Gastrocnemius medialis (tissue), 4 donors: ENCODE measurements at places on chromosomes 2 and 18.

DNA sequence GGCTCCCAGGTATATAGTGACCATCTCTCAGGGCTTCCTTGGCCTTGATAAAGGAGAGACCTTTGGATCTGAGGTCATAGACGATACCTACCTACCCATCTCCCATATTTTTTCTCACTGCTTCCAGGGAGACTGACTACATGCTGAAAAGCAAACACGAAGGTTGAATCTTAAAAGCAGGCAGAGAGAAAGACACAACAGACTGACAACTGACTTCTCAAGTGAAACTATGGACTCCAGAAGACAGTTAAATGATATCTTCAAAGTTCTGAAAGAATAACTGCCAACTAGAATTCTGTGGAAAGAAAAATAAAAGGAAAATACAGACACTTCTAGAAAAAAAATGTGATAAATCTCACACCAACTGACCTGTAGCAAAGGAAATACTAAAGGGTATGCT, 76.5 kb upstream of the HAAO start:
- DNase-seq = no peak

- no peak for DNase-seq
Observed at GRCh38 chr2:116416731-116417377, 1397.6 kb upstream of the DDX18 start.

DNA sequence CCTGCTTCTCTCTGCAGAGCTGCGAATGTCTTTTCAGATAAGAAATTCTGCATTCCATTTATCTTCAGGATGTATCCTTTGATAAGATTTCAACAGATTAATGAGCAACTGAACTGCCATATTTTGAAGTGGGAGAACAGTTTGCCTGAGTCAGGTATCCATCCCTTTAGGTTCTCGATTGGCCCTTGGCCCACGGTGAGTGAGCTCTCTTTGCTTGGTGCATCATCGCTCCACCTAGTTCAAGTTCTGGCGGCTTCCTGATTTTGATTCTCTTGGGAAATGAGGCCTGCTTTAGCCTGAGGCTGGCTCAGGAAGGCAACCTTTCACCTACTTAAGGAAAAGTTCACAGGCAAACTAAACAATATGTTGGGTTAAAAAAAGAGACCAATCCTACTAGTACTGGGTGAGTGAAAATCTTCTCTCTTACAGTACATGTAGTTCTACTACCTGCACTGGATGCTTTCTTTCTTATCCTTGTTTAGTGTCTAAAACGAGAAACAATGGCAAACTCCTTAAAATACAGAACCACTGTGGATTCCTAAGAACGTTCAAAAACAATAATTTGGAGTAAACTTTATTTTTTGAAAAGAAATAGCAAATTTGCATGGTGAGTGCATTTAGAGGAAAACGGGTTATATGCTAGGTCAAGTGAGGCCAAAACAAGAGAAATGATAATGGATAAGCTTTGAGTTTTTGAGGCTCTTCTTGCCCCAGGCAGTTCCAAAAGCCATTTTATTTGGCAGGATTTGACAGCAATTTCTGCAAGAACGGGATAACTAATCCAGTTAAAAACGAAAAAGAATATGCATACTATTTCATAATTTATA, 837 bp upstream of the ACSL3 start:
- DNase-seq = no peak

DNA sequence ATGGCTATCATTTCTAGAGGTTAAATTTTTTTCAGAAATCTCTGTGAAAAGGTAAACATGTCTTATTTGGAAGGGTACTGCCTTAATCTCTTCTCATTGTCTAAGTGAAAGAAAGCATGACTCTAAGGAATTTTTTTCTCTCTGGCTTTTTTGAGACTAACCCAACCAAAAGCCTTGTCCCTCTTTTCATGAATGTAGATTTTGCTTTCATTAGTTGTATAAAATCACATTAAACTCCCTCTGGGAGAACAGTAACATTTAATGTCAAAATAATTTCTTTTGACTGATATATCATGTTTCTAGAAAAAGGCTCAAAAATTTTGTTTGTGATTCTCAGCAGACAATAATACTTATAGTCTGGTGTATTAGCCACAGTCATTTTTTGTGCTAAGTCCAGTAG, 168.4 kb upstream of the SPOPL start:
- no peak for DNase-seq

GRCh38 chr2:61045999-61046398, 19.7 kb upstream of the SANBR start:
- DNase-seq = no peak

DNA sequence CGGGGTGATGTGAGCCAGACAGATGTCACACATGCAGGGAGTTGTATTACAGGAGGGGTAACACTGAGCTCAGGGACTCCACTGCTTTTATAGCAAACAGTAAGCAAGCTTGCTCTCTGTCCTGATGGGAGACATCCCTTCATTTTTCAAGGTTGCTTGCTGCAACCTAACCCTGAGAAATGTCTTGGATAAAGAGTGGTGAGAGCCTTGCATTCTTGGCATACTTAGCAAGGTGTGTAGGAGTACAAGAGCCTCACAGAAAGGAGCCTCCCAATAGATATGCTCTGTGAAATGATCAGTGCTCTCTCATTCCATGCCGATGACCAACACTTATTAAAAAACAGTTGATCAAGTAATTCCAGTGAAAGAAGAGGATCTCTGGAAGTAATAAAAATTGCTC, 8.1 kb downstream of the PFN4 start:
- no peak for DNase-seq

DNA sequence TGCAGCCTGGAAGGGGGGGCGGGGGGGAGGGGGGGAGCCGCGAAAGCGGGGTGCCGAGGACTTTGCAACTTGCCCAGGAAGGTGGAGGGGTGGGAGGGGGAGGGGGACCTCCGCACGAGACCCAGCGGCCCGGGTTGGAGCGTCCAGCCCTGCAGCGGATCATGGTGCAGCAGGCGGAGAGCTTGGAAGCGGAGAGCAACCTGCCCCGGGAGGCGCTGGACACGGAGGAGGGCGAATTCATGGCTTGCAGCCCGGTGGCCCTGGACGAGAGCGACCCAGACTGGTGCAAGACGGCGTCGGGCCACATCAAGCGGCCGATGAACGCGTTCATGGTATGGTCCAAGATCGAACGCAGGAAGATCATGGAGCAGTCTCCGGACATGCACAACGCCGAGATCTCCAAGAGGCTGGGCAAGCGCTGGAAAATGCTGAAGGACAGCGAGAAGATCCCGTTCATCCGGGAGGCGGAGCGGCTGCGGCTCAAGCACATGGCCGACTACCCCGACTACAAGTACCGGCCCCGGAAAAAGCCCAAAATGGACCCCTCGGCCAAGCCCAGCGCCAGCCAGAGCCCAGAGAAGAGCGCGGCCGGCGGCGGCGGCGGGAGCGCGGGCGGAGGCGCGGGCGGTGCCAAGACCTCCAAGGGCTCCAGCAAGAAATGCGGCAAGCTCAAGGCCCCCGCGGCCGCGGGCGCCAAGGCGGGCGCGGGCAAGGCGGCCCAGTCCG, 540 bp downstream of the SOX11 start:
- DNase-seq = no peak

DNA sequence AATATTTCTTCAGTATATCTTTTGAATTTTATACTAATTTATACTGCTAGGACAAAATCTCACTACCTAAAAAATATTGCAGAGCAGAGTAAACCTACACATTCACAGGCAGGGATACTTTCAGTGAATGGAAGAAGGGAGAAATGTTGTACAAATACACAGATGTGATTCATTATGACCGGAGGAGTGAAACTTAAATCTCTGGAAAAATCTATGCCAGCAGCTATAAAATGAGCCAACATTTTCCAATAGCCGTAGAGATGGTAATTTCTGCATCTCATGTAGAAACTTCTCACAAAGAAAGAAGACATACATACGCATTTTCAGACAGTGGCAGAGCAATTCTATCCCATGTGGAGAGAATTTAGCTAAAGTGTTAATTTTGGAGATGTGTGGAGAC, 54.8 kb downstream of the KCNS3 start:
- no peak for DNase-seq

GRCh38 chr2:60485055-60485454, 68.4 kb downstream of the BCL11A start:
- no peak for DNase-seq

GRCh38 chr2:127193164-127193966, 26.7 kb downstream of the CYP27C1 start:
- DNase-seq = no peak

- DNase-seq = peak; percentile 16
Observed at GRCh38 chr2:160652236-160652635, 158.6 kb upstream of the RBMS1 start.

- peak; percentile 56 for DNase-seq
Observed at GRCh38 chr2:230416061-230416721, at the start of gene SP100. Gene SP100 (plus strand): TSS chr2:230416201. CDS start chr2:230416297, 96 bp downstream.

GRCh38 chr2:36371928-36372391, 16.4 kb downstream of the CRIM1 start:
- peak; percentile 69 for DNase-seq

DNA sequence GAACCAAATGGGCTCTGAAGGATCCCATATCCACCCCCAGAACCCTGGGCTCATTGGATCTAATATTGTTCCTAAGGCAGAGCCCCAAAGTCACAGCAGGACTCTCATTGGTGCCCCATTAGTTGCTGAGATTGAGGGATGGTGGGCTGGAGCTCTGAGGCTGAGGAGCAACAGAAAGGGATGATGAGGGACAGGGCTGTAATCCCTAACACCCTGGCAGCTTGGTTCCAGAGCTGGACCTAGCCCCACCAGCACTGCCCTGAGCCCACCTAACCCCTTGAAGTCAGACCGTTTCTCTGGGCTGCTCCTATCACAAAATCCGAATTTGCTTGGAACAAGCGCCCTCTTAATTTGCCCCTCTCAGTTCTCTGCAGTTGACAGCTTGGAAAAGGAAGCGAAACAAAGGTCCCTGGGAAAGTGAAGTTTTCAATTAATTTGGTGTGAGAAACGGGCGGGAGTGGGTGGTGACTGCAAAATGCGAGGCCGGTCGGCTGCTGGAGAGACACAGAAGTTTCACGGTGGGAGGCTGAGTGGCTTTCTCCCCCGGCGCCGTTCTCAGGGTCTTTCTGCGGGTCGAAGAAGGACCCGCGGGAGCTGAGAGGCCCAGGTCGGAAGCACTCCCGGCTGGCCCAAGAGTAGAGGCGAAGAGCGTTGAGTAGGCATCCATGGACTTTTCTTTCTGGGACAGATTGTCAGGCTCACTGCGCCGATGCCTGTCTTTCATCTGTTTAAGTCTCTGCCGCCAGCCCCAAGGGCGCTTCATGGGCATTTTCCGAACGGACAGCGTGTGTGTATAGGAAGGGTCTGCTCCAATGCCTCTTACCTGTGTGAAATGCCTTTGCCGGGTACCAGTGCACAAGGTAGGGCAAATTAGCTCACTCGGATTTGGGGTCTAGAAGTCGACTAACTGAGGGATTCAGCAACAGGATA, 927 bp upstream of the HOXD13 start:
- DNase-seq = no peak

DNA sequence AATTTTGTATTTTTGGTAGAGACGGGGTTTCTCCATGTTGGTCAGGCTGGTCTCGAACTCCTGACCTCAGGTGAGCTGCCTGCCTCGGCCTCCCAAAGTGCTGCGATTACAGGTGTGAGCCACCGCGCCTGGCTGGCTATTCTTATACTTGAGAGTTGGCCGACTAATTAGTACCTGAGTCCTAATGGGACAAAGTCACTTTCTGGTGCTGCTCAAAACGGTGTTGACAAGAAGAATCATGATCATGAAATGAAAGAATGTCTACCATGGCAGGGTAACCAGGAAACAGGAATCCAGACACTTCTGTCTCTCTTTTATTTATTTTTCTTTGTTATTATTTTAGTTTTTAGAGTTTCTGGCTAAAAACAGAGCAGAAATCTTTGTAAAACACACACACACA, 54.7 kb upstream of the RAB6D start:
- no peak for DNase-seq

DNA sequence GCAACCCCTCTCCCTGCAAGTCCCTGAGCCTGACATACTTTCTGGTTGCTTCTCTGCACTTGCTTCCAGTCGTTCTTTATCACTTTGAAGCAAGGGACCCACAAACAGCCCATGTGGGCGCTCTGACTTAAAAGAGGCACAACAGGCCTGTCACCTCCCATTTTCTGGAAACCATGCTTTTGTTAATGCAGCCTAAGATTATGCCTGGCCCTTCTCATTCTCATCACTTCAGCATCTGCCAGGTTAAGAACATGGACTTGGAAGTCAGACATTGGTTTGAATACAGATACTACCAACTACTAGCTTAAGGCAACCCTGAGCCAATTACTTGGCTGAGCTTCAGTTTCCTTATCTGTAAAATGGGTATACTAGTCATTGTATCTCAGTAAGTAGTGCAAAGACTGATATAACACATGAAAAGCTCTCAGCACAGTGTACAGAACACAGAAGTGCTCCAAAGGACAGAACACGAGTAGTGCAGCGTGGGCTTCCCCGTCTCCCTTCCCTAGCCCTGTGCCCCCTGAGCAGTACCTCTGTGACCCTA, 141.4 kb downstream of the TNS1 start:
- no peak for DNase-seq

- DNase-seq = no peak
Observed at GRCh38 chr2:11163439-11164317, 8.4 kb downstream of the SLC66A3 start.

GRCh38 chr2:16134436-16135165, 194.3 kb downstream of the MYCN start:
- DNase-seq = no peak

DNA sequence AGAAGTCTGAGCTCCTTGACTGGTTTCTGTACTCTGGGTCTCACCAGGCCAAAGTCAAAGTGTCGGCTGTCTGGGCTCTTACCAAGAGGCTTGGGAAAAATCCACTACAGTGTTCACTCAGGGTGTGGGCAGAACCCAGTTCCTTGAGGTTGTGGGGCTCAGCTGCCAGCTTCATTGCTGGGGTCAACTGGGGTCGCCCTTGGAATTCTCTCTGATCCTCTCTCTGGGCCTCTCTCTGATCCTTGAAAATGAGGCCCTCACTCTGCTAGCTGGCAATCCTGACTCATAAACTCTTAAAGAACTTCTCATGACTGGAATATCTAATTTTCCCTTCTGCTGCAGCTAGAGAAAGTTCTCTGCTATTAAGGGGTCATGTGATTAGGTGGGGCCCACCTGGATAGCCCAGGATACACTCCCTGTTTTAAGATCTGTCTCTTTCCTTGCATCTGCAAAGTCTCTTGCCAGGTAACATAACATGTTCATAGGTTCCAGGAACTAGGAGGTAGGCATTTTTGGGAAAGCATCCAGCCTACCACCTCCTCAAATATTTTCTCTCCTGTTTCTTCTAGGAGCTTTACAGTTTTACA, 66.3 kb downstream of the SP110 start:
- DNase-seq = no peak

GRCh38 chr2:147378403-147378802, 466.4 kb upstream of the ACVR2A start:
- DNase-seq = no peak

GRCh38 chr2:197308585-197308984, 2.0 kb downstream of the ANKRD44 start:
- no peak for DNase-seq

GRCh38 chr2:25977768-25978167, 4.5 kb downstream of the KIF3C start:
- no peak for DNase-seq

DNA sequence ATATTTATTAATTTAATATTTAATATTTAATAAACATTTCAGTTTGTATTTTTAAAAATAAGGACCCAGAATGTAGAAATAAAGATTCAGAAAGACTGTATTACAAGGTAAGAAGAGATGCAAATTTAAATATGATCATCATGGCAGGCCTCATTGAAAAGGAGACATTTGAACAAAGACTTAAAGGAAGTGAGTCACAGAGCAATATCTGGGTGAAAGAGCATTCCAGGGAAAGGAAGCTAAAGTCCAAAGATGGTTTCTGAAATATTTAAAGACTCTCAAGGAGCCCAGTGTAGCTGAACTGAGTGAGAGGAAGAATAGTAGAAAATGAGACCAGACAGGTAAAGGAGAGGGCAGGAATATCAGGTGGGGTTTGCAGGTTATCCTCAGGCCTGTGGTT, 5.9 kb downstream of the SCYGR4 start:
- no peak for DNase-seq

- peak; percentile 37 for DNase-seq
Observed at GRCh38 chr18:79567481-79568147, 112.0 kb upstream of the CTDP1 start.
